Omental fat pad (tissue), 4 donors: ENCODE measurements at places on chromosomes 5 and 9. TPM values are rescaled to one million over a fixed set of nuclear protein-coding genes. Genes with fewer than 3 reads are reported as not detected.

Gene ATP10B
- total RNA-seq = 0.13 TPM

Gene TMEM171
- not detected for total RNA-seq

Gene PCDHGA4
- 4.5 TPM for total RNA-seq

DNA sequence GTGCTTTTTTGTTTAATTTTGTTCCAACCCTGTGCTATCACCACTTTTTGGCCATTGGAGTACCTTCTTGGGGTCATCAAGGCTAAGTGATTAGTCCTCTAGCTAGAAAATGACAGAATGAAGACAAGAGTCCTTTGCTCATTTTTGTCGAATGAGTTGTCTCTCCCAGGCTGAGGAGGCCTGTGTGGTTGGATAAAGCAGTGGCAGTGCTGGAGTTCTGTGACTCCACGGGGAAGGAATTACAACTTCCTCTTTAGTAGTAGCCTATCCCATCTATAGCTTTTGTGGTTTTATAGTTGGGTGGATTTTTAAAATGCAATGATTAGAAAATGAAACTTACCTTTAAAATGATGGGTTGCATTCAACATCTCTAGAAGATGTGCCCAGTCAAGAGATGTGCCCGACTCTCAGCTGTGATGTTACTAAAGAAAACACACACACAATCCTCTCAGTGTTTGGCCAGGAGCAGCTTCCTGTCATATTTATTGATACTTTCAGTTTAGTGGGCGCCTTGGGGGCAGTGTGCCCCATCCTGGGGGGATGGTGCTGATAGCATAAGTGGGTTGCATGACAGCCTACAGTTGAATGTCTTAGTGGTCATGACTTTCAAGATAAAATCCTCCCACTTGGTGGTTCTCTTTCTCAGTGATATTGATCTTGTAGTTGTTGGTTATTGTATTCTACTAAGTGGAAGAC is 11.9 kb downstream of the OTULINL start:
- DNase-seq = no peak

- no peak for DNase-seq
Observed at GRCh38 chr5:104247260-104247659, 684.7 kb upstream of the NUDT12 start.

GRCh38 chr9:32698706-32699277 is 63.3 kb upstream of the TAF1L start:
- DNase-seq = no peak

- DNase-seq = no peak
Observed at GRCh38 chr9:78769690-78770089, 472.8 kb downstream of the PSAT1 start.

DNA sequence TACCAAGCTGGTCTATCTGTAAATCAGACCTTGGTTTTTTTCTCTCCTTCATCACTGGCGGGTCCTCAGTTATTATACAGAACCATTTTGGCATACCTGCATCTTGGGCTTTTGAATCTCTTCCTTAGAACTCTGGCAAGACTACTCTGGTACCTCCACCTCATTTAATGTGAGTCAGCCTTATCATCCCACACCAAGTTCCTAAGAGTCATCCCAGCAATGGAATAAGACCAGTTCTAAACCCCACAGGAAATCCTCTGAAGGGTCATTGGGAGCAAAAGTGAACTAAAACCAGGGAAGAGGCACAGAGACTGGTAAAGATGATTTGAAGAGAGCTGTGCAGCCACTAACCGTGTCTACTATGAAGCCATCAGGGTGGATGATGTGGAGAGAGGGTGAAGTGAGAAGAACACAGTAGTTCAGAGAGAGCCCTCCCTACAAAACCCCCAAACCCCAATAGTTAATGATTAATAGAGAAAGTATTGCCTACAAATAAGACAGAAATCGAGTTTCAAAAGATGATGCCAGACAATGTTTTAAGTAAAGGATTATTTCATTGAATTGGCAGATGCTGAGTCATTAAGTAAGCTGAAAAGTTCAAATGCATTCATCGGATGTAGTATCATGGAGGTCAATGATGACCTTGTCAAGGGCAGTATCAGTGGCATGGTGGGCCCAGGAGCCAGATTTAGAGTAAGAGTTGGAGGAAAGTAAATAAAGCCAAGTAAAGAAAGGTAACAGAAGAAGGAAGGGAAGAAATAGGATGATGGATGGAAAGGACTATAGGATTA is 85.4 kb downstream of the PCSK1 start:
- DNase-seq = no peak

GRCh38 chr9:82192211-82192610 is 203.6 kb downstream of the SPATA31D1 start:
- no peak for DNase-seq

GRCh38 chr5:14166437-14166836 is 23.3 kb downstream of the TRIO start:
- DNase-seq = no peak

DNA sequence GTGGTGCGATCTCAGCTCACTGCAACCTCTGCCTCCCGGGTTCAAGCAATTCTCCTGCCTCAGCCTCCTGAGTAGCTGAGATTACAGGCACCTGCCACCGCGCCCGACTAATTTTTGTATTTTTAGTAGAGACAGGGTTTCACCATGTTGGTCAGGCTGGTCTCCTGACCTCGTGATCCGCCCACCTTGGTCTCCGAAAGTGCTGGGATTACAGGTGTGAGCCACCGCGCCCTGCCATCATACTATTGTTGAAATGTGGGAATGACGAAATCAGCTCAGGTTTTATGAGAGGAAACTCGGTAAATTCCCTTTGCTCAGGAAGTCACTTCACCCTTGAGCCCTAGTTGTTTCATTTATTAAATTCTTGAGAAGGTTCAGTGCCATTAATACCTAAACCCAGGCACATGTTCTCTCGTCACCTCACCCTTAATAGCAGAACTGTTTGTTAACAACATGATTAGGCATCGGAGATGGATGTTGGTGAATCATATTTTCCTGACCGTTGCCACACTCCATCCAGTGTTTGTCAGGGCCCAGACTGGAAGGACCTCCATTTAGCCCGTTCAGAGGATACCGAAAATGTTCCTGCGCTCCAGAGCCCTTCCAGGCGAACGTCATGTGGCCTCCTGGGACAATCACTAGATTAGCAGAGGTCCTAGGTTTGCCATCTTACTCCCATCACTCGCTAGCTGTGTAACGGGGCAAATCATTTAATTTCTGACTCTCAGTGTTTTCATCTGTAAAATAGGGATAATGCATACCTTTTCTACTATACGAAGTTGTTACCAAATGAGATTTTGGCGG is 20.0 kb upstream of the CREBRF start:
- no peak for DNase-seq

DNA sequence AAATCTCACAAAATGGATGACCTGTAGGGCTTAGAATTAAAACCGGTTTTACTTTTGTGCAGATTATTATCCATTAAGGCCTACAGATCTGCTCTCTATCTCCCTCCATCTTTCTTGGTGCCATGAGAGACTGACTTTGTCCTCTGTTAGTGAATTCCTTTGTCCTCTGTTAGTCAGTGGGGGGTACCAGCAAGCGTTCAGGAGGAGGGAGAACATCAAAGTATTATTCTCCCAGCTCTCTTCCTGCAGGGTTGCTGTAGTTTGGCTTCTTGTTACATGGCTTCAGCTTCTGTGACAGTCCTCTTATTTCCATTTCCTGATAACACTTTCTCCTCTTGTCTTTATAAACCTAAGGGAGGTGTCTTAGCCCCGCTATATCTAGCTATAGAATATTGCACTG is 850.5 kb upstream of the SEMA6A start:
- DNase-seq = no peak

DNA sequence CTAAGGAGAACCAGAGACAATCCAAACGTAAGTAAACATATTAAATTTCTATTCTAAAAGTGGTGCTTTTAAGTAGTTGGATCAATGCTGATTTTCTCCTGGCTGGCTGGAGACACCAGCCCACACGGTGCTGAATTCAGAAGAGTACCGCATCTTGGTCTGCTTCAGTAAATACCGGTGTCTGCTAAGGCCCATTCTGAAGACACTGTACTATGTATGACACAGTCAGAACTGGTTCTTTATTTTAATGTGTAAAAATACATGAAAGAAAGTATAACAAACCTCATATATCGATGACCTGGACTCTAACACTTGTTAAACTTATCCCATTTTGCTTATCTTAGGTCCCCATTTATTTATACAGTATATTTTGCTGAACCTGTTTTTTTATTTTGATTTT is 32.8 kb downstream of the RAPGEF1 start:
- no peak for DNase-seq
